ENCODE measurements at places on chromosomes 7 and 10. TPM values are rescaled to one million over a fixed set of nuclear protein-coding genes. Genes with fewer than 3 reads are reported as not detected.

The PSTK gene
- total RNA-seq = 1.1 TPM

The PPP1R17 gene
- not detected for total RNA-seq

GRCh38 chr10:6204341-6205191 is 1.8 kb downstream of the PFKFB3 start:
- DNase-seq = no peak
- peaks cover 40% of the 10 kb centered on the region for H3K4me1 ChIP-seq
- peak overlapping the region; percentile 100 for H3K4me3 ChIP-seq
- peak overlapping the region; percentile 99 for H3K27ac ChIP-seq
- H3K27me3 ChIP-seq = no peaks in the 10 kb centered on the region

DNA sequence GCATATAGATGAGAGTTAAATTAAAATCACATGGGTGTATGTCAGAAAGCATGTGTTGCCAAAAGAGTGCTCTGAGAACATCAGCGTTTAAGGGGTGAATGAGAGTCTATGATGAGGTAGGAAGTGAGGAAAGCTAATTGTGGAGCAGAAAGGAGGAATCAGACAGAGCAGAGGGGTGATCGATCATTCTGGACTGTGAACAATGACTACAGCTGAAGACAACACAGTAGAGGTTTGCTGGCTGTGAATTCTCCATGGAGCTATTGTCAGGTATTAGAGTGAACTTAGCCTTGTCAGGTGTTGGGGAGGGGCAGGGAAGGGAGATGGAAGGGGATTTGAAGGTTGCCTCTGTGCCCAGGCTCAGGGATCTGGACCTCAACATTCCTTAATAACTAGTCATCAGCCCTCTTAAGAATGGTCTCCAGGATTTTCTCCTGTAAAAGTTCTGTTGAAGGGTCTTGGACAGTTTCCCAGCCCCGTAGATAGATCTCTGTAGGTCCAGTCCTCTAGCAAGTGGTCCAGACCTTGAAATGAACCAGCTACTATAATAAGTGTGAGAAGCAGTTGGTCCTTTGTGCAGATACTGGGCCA is 57.1 kb downstream of the KIF5B start:
- DNase-seq = no peak
- H3K27ac ChIP-seq = no peak overlapping the region
- no peaks in the 10 kb centered on the region for H3K4me1 ChIP-seq
- H3K4me3 ChIP-seq = no peak overlapping the region
- H3K36me3 ChIP-seq = no peaks in the 10 kb centered on the region

DNA sequence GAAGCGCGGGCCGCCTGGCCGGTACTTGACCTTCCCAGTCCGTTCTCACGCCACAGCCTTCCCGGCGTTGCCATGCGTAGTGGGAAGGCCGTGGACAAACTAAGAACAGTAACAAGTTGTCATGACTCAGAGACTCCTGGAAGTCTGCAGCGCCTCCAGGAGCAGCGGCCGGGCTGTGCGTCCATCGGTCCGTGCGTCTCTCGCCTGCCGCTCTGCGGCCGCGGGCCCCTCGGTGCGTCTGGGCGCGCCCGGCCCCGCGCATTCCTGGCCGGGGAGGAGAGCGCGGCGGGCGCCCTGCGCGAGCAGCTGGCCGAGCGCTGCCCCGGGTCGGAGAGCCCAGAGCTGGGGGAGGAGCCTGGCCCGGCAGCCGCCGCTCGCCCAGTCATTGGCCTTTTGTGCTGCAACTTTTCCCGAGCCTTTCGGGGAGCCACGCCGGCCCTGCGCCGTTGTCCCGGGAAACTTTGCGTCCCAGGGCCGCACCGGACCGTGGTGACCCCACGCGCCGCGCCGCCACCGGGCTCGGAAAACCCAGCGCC is 123.7 kb downstream of the TACC2 start:
- peaks cover 34% of the 10 kb centered on the region for H3K4me1 ChIP-seq
- peak overlapping the region; percentile 99 for H3K27ac ChIP-seq
- no peaks in the 10 kb centered on the region for H3K36me3 ChIP-seq

DNA sequence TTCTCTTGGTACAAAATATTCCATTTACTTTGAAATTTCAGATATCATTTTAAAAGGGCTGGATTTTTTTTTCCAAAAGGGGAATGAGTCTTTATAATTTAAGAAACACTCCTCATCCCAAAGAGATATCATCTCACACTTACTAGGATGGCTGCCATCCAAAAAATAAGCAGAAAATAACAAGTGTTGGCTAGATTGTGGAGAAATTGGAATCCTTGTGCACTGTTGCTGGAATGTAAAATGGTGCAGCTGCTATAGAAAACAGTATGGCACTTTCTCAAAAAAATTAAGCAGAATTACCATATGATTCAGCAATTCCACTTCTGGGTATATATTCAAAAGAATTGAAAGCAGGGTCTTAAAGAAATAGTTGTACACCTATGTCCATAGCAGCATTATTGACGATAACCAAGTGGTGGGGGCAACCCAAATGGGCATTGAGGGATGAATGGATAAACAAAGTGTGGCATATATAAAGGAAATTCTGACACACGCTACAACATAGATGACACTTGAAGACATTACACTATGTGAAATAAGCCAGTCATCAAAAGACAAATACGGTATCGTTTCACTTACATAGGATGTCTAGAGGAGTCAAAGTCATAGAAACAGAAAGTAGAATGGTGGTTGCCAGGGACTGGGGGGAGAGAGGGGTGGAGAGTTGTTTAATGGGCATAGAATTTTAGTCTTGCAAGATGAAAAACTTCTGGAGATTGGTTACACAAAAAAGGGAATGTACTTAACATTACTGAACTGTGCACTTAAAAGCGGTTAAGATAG is 53.8 kb downstream of the LSM5 start:
- no peak overlapping the region for H3K4me3 ChIP-seq
- H3K27ac ChIP-seq = no peak overlapping the region
- no peak for DNase-seq
- H3K36me3 ChIP-seq = no peaks in the 10 kb centered on the region
- H3K27me3 ChIP-seq = no peaks in the 10 kb centered on the region

- peaks cover 3% of the 10 kb centered on the region for H3K36me3 ChIP-seq
- H3K27me3 ChIP-seq = no peaks in the 10 kb centered on the region
- no peak for DNase-seq
- no peak overlapping the region for H3K4me3 ChIP-seq
- H3K27ac ChIP-seq = no peak overlapping the region
These were observed 53.3 kb downstream of the SH3PXD2A start for GRCh38 chr10:103802081-103802480.

GRCh38 chr10:132229834-132230556 is 43.2 kb downstream of the DPYSL4 start:
- no peaks in the 10 kb centered on the region for H3K36me3 ChIP-seq
- peak overlapping the region; percentile 52 for H3K4me3 ChIP-seq
- H3K4me1 ChIP-seq = no peaks in the 10 kb centered on the region
- no peak for DNase-seq

DNA sequence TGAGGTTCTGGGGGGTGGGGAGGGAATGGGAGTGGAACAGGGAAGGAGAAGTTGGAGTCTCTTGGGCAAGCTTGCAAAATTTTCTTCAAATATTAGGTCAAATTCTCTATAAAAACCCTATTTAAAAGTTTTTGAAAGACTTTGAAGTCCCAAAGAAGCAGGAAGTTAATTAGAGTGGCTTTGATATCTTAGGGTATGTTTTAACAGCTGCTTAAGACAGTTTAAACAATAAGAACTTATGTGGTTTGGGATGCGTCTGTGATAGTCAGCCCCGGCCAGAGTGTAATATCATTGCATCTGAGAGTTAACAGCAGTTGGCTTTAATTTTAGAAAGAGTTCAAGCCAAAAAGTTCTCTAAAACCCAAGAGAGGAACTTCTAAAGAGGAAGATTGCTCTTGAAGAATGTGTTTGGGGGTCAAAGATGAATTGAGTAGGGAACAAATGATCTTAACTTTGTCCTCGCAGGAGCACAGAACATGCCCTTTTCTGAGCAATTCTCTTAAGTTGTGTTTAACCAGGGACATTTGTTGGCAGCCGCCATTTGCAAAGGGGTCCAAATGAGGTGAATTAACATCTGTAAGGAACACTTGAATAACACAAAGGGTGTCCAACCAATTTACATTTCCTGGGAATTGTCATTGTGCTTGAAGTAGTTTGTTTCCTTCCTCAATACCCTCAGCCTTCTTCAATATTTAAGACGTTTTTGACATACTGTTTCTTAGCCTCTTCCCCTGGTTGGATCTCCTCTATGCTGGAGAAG is 182.4 kb downstream of the PTEN start:
- H3K27me3 ChIP-seq = no peaks in the 10 kb centered on the region
- H3K27ac ChIP-seq = peak overlapping the region; percentile 83
- peaks cover 69% of the 10 kb centered on the region for H3K4me1 ChIP-seq
- no peaks in the 10 kb centered on the region for H3K36me3 ChIP-seq

GRCh38 chr10:63935705-63936104 is 414.5 kb downstream of the REEP3 start:
- no peaks in the 10 kb centered on the region for H3K27me3 ChIP-seq
- no peaks in the 10 kb centered on the region for H3K36me3 ChIP-seq
- no peak for DNase-seq
- no peak overlapping the region for H3K27ac ChIP-seq
- no peaks in the 10 kb centered on the region for H3K4me1 ChIP-seq

DNA sequence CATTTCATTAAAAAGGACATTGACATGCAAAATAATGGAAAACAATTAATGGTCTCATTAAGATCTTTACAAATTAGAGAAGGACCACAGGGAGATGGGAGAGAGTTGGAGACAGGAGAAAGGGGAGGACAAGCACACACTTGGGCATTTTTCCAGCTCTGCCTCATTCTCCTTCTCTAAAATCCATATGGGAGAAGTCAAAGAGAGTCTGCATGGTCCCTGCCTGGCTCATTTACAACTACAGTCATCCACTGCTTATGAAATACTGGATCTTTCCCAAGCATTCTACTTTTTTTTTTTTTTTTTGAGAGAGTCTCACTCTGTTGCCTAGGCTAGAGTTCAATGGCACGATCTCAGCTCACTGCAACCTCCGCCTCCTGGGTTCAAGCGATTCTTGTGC is 518.9 kb upstream of the CELF2 start:
- no peak overlapping the region for H3K27ac ChIP-seq
- H3K4me1 ChIP-seq = no peaks in the 10 kb centered on the region
- no peaks in the 10 kb centered on the region for H3K27me3 ChIP-seq
- H3K4me3 ChIP-seq = no peak overlapping the region

DNA sequence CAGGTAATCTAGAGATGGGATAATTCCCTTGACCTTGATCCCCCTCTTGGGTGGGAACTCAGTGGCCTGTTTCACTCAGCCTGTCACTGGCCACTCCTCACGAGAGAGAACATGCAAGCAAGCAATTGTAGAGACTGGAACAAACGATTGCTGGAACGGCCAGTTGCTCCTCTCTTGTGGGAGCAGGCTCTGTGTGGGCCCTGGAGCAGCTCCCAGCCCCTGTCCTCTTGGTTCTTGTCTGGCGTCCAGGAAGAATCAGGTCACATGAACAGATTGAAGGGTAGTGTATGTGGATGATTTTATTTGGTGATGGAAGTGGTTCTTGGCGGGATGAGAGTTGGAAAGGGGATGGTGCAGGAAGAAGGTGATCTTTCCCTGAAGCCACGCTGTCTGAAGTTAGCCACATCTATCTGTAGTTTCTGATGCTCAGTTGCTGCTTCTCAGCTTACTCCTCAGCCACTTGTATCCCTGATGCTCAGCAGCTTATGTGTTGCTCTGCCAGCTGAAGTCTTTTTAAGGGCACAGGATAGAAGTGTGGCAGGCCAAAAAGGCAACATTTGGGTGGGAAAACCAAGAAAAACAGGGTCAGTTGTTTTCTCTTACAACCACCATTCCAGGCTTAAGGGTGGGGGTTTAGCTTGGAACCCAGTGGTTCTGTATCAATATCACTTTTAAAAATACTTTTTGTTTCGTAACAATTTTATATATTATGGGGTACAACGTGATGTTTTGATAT is 15.9 kb downstream of the RNF133 start:
- H3K36me3 ChIP-seq = no peaks in the 10 kb centered on the region
- no peak for DNase-seq
- H3K4me1 ChIP-seq = no peaks in the 10 kb centered on the region
- no peak overlapping the region for H3K27ac ChIP-seq

DNA sequence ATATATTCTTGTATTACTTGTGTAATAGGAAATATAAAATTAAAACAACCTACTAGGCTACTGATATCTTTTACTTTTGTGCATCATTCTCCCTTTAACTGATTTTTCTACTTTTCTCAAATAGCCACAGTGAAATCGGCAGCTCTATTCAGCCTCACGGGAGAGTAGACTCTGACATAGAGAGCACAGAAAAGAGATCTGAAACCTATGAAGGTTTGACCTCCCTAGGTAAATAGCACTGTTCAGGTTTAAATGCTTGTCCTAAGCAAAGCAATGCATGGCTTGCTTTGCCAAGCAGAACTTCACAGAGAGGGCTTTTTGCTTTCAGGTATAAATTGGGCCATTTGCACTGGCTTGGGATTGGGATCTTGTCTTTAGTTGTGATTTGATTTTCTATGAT is 53.1 kb downstream of the ACADSB start:
- no peak overlapping the region for H3K27ac ChIP-seq
- H3K4me1 ChIP-seq = no peaks in the 10 kb centered on the region
- H3K4me3 ChIP-seq = no peak overlapping the region
- no peak for DNase-seq
- H3K27me3 ChIP-seq = no peaks in the 10 kb centered on the region

DNA sequence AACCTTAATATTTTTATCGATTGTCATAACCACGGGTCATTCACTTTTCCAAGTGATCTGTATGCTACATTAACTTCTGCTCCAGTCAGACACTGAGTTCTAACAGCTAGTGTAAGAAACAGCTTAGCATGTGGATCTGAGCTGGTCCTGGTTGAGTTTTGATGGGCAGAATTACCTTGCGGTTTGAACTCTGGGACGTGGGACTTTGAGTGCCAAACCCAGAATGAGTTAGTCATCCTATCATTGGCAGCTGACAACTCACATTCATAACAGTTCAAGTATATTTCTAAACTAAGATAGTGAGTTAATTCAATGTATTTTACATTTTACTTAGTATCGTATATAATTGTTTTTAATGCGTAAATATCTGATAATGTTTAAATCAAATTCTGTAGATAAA is 43.2 kb downstream of the C7orf33 start:
- H3K27ac ChIP-seq = no peak overlapping the region
- DNase-seq = no peak
- H3K4me3 ChIP-seq = no peak overlapping the region
- H3K4me1 ChIP-seq = no peaks in the 10 kb centered on the region
- H3K36me3 ChIP-seq = no peaks in the 10 kb centered on the region

GRCh38 chr7:105222953-105223352 is 165.8 kb downstream of the SRPK2 start:
- H3K4me1 ChIP-seq = peaks cover 5% of the 10 kb centered on the region
- H3K27ac ChIP-seq = no peak overlapping the region
- DNase-seq = no peak
- no peaks in the 10 kb centered on the region for H3K27me3 ChIP-seq

DNA sequence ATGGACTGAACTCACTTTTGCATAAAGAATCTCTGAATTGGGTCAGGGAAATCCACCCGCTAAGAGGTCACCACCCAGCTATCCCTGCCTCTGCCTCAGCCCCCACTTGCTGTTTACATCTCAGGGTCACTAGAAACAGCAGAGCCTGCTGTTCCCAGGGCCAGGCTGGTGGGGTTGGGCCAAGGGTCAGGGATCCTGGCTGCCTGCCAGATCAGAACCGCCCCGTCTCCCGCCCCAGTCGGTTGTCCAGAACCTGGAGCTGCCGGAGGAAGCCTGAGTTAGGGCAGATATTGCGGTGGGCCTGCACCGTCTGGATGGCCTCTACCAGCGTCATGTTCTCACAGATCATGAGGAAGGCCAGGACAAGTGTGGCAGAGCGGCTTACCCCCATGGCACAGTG is 17.0 kb upstream of the SAMD8 start:
- H3K36me3 ChIP-seq = no peaks in the 10 kb centered on the region
- no peak for DNase-seq
- H3K4me1 ChIP-seq = no peaks in the 10 kb centered on the region
- H3K4me3 ChIP-seq = no peak overlapping the region

GRCh38 chr10:47317251-47317650 is 5.0 kb upstream of the GDF2 start:
- no peak overlapping the region for H3K27ac ChIP-seq
- no peaks in the 10 kb centered on the region for H3K4me1 ChIP-seq

Data from thoracic aorta (tissue), 2 donors.